ENCODE measurements at places on chromosomes 6 and 20. TPM values are rescaled to one million over a fixed set of nuclear protein-coding genes. Genes with fewer than 3 reads are reported as not detected.
A peak's percentile ranks its signal among the peaks of the same experiment; 100 is the strongest.

DNA sequence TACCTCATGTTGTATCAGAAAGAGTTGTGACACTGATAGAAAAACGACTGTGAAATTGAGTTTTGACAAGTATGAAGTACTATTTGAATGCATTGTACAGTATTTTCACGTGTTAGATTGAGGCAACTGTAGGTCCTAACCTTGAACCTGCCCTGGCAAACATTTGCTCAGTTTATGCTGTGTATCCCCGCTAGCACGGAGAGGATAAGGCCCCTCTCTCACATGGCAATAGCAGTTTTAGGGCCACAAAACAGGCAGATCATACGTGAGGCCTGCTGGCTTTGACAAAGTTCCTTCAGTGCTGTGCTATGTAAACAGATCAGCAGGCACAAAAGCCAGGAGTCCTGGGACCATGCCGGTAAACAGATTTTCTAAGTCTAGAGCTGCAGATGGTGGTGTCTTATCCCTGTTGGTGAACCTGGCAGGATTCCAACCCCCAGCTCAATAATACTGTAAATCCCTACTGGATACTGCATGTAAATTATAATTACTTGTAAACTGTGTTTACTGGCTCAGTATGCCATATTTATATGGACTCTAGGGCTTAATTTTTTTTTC, 23.8 kb upstream of the FAM217A start:
- DNase-seq = no peak

DNA sequence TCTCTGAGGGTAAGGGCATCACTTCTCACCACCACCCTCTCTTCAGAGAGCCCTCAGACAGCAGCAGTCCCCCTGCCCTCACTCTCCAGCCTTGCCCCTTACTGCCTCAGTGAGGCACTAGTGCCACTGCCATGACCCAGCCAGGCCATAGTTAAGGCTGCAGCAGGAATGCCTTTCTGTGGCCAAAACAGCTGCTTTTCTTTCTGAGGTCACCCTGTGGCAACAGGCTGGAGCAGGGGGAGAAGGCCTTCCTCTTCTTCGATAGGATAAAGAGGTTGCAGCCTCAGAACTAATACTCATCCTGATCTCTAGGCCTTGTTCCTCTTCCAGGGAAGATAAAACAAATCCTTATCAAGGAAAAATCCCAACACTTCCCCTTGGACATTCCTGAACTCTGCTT, 56.8 kb upstream of the ECI2 start:
- no peak for DNase-seq

- no peak for DNase-seq
Observed at GRCh38 chr20:63519668-63520503, 679 bp upstream of the PPDPF start.

DNA sequence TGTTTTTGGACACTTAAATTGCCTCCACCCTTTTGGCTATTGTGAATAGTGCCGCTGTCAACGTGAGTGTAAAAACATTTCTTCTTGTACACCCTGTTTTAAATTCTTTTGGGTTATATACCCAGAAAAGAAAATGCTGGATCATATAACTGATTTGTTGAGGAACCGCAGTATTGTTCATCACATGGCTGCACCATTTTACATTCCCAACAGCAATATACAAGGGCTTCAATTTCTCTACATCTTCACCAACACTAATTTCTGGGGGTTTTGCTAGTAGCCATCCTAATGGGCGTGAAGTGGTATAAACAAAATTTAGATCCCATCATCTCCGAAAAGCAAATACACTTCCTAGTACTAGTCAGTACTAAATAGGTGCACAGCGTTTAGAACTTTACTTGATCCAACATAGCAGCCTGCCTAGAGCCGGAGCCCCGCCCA, 579 bp upstream of the BPHL start:
- no peak for DNase-seq

- DNase-seq = no peak
Observed at GRCh38 chr20:17519606-17520285, 11.4 kb downstream of the BFSP1 start.

- no peak for DNase-seq
Observed at GRCh38 chr6:76594109-76594508, 521.6 kb upstream of the IMPG1 start.

- DNase-seq = no peak
Observed at GRCh38 chr6:95545226-95545625, 32.1 kb upstream of the MANEA start.

GRCh38 chr6:21594416-21595281, 1.1 kb downstream of the SOX4 start:
- DNase-seq = peak; percentile 72

DNA sequence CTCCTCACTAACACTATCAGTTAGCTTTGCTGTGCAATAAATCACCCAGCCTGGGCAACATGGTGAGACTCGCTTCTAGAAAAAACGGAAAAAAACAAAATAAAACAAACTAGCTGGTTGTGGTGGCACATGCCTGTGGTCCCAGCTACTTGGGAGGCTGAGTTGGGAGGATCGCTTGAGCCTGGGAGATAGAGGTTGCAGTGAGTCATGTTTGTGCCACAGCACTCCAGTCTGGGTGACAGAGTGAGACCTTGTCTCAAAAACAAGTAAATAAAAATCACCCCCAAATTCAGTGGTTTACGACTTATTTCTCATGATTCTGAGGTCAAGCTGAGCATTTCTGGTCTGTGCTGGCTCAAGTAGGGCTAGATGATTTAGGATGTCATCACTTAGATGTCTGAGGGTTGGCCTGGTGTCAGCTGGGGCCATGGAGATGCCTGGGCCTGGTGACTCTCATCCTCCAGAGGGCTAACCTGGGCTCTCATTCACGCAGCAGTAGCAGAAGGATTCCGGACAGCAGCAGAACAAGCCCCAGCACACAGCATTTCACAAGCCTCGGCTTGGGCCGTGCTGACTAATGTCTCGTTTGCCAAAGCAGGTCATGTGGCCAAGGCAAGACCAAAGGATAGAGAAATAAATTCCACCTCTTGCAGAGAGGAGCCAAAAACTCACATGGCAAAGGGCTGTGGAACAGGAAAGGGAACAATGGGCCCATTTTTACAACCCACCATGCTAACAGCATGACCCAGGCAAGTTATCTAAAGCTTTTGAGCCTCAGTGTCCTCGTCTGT, 32.5 kb downstream of the MGME1 start:
- peak; percentile 91 for DNase-seq

DNA sequence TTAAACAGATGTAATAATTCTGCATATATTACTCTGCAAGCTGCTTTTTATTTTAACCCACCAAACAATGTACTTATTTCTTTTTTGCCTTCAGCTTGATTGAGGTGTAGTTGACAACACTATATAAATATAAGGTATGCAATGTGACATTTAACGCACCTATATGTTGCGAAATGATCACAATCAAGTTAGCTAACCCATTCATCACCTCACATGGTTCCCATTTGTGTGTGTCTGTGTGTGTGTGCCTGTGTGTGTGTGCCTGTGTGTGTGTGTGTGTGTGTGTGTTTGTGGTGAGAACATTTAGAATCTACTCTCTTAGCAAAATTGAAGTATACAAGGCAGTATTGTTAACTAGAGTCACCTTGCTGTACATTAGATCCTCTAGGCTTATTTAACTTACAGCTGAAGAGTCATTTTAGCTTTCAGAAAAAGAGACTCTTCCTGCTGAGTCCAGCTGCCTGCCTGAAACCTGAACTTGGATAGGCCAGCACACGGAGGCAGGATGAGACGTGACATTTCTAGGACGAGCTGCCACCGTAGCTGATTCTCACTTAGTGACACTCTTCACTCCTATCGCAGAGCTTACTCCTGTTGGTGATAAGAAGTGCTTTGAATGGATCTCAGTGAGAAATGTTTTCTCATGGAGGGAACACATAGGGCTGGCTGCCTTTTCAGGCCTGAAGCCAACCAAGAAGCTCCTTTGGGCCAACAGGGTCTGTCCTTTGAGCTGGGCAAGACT, 126.5 kb upstream of the RIPOR2 start:
- DNase-seq = no peak

DNA sequence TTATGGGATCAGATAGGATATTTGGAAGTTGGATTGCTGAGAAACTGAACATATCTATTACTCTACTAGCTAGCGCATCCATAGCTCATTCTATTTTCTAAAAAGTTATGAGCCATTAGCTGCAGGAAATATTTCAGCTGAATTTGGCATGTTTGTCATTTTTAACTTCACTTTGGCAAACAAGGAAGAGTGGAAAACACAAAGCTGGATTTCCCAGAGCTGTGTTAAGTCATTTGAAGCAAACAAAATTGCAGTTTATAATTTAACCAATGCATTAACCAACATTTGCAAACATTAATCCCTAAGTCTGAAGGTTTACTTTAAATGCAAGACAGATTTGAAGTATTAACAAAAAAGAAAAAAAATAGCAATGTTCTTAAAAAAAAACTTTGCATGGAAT, 1.2 kb downstream of the ALDH8A1 start:
- no peak for DNase-seq

GRCh38 chr6:24840187-24840586, 41.5 kb upstream of the ARMH2 start:
- no peak for DNase-seq

DNA sequence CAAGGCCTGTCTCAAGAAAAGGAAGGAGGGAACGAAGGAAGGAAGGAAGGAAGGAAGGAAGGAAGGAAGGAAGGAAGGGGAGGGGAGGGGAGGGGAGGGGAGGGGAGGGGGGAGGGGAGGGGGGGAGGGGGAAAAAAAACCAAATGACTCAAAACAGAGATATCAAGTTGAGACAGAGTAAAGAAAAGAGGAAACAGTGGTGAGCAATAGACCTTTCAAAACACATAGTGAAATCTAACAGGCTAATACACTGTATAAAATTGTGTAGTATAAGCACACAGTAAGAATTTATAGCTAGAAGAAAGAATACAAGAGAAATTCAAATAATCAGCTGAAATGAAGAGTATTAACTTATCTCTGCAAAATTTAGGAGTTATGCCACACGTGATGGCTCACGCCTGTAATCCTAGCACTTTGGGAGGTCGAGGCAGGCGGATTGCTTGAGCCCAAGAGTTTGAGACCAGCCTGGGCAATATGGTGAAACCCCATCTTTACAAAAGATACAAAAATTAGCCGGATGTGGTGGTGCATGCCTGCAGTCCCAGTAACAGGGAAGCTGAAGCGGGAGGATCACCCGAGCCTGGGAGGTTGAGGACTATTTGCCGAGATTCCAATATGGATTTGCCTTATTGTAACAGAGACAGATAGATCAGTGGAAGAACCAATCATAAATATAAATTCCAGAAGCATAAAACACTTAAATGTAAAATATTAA, 123.2 kb downstream of the PRND start:
- DNase-seq = no peak

DNA sequence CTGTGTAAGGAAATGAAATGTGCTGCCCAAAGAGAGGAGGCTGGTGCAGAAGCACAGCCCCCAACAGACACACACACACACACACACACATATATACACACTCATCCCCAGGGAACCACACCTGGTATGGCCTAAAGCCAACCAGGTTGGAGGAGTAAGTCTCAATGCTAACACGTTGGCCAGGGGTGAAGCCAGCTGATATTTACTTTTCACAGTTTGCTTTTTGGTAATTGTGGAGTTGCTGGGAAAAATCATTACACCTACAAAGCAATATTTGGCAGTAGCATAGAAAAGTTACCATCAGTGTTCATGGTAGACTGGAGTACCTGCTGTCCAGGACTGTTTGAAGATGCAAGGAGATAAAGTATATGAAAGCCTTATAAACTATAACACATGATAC, 50.3 kb upstream of the NAA20 start:
- DNase-seq = no peak

- no peak for DNase-seq
Observed at GRCh38 chr6:30589754-30590358, 18.6 kb downstream of the ABCF1 start.

GRCh38 chr6:20751293-20751935, 217.2 kb downstream of the CDKAL1 start:
- DNase-seq = no peak

DNA sequence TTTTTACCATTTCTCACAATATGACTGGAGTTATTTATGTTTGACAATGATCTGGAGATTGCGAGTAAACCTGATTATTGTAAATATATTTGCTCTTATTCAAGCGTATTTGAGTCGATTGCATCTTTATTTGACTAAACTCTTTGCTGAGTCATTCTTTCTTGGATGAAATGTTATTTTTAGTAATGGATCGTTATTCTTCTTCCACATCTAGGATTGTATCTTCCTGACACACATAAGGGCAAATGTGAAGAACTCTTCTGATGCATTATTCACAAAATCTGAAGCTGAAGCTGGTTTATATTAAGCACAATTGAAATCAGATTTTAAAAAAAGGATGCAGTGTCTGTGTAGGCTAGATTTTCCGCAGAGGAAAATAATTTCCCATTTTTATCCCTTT, 68.2 kb downstream of the SEL1L2 start:
- no peak for DNase-seq

DNA sequence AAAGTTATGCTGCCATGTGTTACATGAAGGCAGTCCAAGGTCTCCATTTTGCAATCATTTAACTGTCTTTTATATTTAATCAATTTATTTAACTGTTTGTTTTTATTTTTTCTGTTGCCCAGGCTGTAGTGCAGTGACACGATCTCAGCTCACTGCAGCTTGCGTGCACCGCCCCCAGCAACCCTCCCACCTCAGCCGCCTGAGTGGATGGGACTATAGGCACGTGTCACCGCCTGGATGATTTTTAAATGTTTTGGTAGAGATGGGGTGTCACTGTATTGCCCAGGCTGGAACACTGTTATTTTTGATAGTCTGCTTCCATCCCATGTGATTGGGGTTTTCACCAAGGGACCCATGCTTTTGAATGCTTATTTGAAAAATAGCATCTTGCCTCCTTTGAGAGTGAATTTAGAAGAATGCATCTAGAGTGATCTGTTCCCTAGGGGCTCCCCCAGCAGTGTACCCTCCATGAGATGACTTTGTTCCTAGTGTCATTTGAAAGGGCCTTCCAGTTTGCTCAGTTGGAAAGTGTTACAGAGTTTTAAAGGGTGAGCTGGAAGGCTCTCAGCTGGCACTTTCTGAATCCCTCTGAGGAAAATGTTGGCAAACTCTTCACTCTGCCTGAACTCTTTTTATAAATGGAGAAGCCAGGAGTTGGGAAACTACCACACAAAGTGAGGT, 143.4 kb downstream of the JARID2 start:
- DNase-seq = peak; percentile 64

DNA sequence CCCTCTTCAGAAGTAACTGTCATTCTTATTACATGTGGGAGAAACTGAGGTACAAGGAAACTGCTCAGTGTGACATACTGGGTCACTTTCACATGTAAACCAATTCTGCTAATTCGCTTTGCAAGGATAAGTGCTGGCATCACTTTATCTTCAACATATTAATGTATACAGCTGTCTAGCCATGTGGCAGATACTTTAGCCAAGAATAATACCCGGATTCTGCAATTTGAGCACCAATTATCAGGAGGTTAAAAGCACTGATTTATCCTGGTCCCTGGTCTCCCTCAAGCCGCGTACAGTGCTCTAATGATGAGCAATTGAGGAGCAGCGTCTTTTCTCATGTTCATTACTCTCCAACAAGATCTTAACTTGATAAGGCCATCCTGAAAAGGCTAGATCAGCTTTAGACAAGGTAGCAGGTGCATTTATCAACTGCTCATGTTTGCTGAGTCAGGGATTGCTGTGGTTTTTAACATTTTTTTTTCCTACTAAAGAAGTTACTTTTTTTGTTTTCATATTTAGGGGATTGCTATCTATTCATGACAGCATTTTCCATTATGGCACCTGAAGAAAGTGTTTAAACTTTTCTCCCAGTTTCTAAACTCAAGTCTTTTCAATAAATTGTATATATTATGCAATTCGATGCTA, 1066.3 kb upstream of the MAP3K7 start:
- DNase-seq = no peak

PTK6 gene
- total RNA-seq = not detected

SLPI gene
- 57.3 TPM for total RNA-seq

CLDN20 gene
- total RNA-seq = not detected

RGS17 gene
- total RNA-seq = 0.28 TPM

ME1 gene
- total RNA-seq = 26.5 TPM

SLC13A3 gene
- 0.37 TPM for total RNA-seq

GTSF1L gene
- not detected for total RNA-seq

IFT52 gene
- 8.1 TPM for total RNA-seq

SLC17A2 gene
- not detected for total RNA-seq

All from right atrium auricular region (tissue), 2 donors.